ENCODE measurements at places on chromosomes 7 and 10.

DNA sequence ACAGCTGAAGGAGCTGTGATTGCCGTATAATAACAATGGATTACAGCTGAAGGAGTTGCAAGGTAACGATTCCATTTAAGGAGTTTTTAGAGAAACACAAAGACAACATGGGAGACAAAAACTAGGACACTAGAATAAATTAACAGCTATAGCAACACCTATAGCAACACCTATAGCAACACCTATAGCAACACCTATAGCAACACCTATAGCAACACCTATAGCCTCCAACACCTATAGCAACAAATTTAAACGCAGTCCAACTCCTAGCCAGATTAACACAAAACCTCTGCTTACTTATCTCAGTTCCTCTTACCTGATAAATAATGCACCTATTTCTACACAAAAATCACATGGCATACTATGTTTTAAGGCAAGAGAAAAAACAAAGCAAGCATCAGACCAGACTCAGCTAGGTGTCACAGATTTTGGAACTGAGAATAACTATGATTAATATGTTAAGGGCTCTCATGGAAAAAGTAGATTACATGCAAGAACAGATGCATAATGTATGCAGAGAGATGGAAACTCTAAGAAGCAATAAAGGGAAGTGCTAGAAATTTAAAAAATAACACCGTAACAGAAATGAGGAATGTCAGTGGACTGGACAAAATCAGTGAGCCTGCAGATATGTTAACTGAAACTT lies 55.7 kb upstream of the SRPK2 start:
- no peak for DNase-seq

DNA sequence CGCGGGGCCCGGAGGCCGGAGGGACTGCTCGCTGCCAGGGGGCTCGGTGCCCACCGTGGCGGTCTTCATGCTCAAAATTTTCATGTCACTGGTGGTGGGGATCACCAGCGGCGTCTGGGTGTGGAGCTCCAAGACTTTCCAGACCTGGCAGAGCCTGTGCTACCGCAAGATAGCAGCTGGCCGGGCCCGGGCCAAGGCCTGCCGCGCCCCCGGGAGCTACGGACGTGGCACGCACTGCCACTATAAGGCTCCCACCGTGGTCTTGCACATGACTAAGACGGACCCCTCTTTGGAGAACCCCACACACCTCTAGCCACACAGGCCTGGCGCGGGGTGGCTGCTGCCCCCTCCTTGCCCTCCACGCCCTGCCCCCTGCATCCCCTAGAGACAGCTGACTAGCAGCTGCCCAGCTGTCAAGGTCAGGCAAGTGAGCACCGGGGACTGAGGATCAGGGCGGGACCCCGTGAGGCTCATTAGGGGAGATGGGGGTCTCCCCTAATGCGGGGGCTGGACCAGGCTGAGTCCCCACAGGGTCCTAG lies 2.0 kb downstream of the FZD9 start:
- DNase-seq, result no peak

GRCh38 chr7:28005075-28005846 lies 175.3 kb downstream of the JAZF1 start:
- no peak for DNase-seq

- DNase-seq, result no peak
These were observed 58.8 kb downstream of the CAV1 start for GRCh38 chr7:116583653-116584052.

DNA sequence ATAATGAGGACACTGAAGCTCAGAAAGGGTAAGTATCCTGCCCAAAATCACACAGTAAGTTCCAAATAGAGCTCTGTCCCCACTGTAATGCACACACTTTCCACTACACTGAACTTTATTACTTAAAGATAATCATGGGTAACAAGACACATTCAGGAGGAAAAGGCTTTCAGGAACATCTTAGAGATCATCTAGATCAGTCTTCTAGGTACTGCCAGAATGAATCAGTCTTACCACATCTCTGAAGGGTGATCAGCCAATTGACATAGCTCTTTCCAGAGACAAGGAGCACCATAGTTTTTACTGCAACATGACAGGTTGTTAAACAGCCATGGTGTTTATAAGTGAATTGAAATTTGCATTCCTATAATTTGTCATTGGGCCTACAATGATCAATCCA lies 5.4 kb upstream of the HERPUD2 start:
- no peak for DNase-seq

- no peak for DNase-seq
These were observed 35.4 kb downstream of the TMEM120A start for GRCh38 chr7:75958802-75959543.

DNA sequence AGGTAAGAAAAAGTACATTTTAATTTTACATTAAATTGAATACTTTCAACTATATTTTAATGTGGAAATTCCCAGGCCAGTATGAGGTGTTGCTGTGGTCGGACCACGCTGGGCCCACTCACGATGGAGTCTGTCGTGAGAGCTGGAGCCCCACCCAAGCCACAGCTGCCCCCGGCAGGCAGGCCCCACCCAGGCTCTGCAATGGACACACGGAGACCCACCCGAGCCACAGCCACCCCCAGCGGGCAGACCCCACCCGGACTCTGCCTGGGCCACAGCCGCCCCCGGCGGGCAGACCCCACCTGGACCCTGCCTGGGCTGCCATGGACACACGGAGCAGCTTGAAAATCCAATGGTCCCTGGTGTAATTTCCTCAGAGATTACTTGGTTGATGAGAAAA lies 141.3 kb downstream of the PTPRN2 start:
- DNase-seq, result no peak

GRCh38 chr10:98242823-98243222 lies 25.2 kb downstream of the LOXL4 start:
- no peak for DNase-seq

- DNase-seq, result no peak
These were observed 22.7 kb downstream of the INPP5A start for GRCh38 chr10:132560241-132560731.

GRCh38 chr10:114278140-114278883 lies 39.3 kb downstream of the VWA2 start:
- no peak for DNase-seq

GRCh38 chr10:131577786-131578471 lies 266.4 kb upstream of the TCERG1L start:
- no peak for DNase-seq

GRCh38 chr10:133253361-133253955 lies 15.8 kb downstream of the VENTX start:
- DNase-seq, result no peak

DNA sequence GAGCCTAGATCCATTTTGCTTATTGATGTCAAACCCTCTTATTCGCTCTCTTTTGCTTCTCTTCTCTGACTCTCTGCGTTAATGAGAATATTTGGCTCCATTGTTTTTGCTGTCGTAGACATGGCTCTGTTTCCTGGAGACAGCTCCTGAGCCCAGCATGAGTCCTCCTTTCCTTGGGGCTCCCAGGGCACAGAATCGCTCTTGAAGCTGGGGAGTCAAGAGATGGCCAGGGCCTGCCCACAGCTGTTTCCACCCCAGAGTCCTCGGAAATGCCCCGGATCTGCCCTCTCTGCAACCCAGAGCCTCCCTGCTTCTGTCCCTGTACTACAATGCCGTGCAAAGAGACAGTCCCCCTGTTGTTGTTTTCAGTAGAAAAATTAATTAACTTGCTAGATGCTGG lies 566.7 kb upstream of the FOXK1 start:
- no peak for DNase-seq

DNA sequence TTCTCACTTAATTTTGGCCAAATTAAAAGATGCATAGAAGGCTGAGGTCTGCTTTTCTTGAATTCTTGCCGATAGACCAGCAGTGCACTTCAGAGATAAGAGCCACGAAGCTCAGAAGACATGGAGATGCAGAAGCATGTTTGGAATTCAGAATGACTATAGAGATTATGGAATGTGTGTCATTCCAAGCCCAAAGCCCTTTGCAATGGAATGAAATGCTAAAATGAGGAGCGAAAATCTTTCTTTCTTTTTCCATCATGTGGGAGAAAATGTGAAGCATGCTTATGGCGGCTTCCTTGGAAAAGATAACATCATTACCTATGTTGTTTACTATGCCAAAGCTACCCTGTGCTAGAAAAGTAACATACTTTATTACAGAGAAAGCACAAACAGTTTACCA lies 257.0 kb upstream of the RNF32 start:
- DNase-seq, result no peak

DNA sequence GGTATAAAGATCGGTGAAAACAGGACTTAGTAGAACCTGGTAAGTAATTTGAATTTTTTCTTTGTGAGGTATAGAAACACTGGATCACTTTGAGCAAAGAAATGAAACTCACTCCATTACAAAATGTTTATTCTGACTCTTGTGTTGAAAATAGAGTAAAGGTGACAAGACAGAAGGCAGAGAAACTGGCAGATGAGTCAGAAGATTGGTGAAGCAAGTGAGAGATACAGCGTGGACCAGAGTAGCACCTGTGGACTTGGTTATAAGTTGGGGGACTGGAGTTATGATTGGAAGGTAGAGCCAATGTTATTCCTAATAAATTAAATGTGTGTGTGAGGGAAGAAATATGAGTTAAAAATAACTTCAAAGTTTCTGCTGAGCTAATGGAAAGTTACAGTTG lies 620.9 kb downstream of the ZWINT start:
- no peak for DNase-seq

DNA sequence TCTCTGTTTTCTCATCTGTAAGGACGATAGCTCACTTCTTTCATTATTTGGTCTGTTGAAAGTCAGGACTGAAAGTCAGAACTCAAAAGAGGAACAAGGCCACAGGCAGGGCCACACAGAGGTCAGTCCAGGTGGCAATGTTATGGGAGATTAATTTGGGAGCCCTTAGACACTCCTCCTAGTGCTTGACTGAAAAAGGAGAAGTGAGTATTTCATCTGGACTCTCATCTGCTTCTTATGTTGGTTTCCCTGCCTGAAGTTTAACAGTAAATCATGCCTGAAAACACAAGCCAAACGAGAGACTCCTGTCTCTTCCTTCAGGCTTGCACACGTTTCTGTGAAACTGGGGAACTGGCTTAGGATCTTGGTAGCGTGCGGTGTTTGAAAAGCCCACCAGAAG lies 248.5 kb downstream of the BUB3 start:
- DNase-seq, result no peak

- DNase-seq, result no peak
These were observed 3.4 kb upstream of the REPIN1 start for GRCh38 chr7:150365194-150365593.

All from T-helper 17 cell (primary cell).